ENCODE measurements at places on chromosomes 7 and 10. TPM values are rescaled to one million over a fixed set of nuclear protein-coding genes. Genes with fewer than 3 reads are reported as not detected.
A peak's percentile ranks its signal among the peaks of the same experiment; 100 is the strongest.

GRCh38 chr7:150668472-150668911, 17.0 kb upstream of the GIMAP2 start:
- DNase-seq, result peak; percentile 54

- no peak for DNase-seq
These were observed 5.8 kb upstream of the AGMO start for GRCh38 chr7:15567652-15568051.

DNA sequence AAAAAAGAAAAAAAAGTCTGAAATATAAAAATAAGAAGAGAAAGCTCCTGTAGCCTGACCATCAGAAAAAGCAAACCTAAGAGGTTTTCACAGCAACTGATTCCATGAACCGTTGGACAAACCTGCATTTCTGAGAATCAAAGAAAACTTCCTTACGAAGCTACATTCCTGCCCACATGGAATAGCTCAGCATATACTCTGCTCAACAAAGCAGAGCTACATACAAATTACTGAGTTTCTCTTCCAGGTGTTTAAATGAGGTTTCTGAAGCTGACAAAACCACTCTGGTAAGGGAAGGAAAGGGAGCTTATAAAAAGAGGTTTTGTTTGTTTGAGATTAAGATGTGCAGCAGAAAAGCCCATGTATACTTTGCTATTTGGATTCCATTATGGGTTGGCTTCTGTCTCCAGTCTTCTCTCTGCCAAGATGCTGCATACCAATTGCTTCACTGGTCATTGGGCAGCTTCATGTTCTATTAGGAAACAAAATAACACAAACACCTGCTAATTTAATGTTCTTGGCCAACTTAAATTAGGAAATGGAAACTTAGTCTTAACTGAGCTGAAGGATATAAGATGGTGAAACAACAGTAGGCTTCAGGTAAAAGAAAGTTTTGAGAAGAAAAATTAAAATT, 314.1 kb downstream of the LRRTM3 start:
- DNase-seq, result no peak

GRCh38 chr10:116763440-116763839, 21.1 kb upstream of the HSPA12A start:
- DNase-seq, result no peak

- no peak for DNase-seq
These were observed 281.7 kb downstream of the PHTF2 start for GRCh38 chr7:78080241-78080640.

GRCh38 chr10:124289851-124290795, 128.6 kb downstream of the OAT start:
- DNase-seq, result no peak

DNA sequence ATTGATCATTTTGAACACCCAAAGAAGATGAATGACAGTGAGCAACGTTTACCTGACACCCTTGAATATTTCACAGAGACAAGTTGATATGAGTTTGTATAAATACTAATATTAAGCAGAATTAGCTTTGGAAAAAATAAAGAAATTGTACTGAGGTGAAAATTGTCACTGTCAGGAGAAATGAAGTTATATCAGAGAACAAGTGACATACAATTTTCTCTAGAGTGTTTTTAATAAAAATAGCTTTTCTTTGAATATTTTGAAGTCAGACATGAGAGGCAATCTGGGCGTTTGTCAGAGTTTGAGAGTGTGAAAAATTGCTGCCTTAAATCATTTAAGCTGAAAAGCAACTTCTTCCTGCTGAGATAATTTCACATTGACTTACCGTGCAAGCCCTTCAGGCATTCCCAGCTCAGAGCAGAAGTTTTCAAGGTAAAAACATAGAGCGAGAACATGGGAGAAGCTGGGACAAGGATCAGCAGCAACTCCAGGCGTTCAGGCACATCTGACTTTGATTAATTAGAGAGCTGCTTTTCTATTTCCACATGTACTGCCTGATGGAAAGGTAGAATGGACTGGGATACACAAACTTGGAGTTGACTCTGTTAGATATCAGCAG, 535.9 kb downstream of the TFEC start:
- no peak for DNase-seq

- DNase-seq, result no peak
These were observed 80.5 kb upstream of the PPIF start for GRCh38 chr10:79266543-79267312.

GRCh38 chr7:52273685-52274610, 761.5 kb upstream of the POM121L12 start:
- no peak for DNase-seq

- no peak for DNase-seq
These were observed 398.5 kb upstream of the CNTNAP2 start for GRCh38 chr7:145718129-145718528.

- DNase-seq, result no peak
These were observed 8.0 kb upstream of the SHH start for GRCh38 chr7:155820246-155820645.

DNA sequence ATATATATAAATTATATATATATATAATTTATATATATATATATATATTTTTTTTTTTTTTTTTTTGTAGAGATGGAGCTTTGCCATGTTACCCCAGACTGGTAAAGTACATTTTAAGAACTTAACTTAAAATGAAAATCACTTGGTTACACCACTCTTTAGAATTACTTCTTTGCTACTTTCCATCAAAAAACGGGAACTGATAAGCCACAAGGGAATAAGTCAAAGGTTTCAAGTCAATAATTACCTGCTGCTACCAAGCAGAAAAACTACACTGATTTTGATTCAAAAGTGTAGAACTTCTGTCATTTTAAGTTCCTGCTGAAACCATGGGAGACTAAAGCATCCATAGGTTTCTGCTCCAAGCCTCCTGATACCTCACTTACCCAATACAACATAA, 12.2 kb downstream of the PPA1 start:
- DNase-seq, result no peak

GRCh38 chr10:113133497-113134115, 183.6 kb downstream of the TCF7L2 start:
- DNase-seq, result no peak

Gene SPDYE2
- 0.41 TPM for total RNA-seq

Gene ZNF438
- 4.5 TPM for total RNA-seq

Gene CACNB2
- total RNA-seq, result not detected

All from naive thymus-derived CD8-positive, alpha-beta T cell (primary cell).